ENCODE measurements at places on chromosomes 12 and 14.
A peak's percentile ranks its signal among the peaks of the same experiment; 100 is the strongest.

DNA sequence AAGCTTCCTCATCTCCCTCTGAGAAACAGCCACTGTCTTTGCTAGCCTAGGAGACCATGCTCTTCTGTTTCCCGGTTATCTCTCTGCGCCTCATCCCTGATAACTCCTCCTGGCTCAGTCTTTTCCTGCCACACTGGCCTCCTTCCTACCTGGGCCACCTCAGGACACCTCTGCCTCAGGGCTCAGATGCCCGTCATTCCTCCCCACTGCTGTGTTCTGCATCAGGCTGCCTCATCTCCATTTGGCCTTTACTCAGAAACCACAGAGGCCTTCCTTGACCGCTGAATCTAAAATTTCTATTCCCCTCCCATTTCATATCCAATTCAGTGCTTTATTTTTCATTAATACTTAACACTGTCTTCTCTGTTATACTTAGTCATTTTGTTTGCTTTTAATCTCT, 311.0 kb upstream of the RGS6 start:
- no peak for DNase-seq

GRCh38 chr14:90784621-90785270, 31.5 kb downstream of the TTC7B start:
- no peak for DNase-seq

DNA sequence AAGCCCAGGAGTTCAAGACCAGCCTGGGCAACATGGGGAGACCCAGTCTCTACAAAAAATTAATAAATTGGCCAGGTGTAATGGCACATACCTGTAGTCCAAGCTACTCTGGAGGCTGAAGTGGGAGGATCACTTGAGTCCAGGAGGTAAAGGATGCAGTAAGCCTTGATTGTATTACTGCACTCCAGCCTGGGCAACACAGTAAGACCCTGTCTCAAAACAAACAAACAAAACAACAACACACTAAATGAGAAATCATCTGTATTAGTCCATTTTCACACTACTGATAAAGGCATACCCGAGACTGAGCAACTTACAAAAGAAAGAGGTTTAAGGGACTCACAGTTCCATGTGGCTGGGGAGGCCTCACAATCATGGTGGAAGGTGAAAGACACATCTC, 4.7 kb upstream of the MLXIP start:
- no peak for DNase-seq

GRCh38 chr12:42556917-42557316, 32.6 kb downstream of the PRICKLE1 start:
- no peak for DNase-seq

DNA sequence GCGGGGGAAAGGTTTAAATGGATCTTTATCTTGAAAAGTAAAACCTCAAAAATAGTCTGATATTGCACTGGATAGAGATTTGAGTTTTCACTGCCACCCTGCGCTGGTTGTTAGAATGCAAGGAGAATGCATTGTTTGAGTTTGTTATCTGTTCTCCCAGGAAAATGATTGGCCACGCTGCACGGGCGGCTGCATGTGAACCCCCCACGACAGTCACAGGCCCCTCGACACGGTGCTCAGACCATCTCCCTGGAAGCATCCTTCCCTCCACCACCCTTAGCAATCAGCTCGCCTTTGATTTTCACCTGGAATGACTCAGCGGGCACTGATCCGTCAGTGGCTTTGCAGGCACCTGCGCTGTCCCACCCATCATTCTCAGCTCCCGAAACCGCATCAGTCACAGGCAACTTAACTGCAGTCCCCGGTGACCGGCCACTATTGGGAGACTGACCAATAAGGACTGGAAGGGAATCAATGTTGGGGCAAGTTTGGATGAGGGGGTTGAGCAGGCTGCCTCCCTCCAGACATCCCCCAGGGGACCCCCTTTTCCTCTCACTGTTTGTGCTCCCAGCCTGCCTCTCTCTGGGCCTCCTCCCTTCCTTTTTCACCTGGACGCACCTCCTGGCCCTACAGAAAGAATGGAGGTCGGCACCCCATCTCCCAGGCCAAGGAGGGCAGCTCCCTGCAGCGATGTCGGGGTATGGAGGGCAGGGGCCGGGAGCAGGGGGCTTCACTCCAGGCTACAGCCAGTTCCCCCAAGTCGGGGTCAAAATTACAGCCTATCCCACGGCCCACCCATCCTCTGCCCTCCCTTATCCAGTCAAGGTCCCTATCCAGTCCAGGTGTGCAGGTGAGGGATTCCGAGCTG, 28.5 kb upstream of the C14orf180 start:
- no peak for DNase-seq

DNA sequence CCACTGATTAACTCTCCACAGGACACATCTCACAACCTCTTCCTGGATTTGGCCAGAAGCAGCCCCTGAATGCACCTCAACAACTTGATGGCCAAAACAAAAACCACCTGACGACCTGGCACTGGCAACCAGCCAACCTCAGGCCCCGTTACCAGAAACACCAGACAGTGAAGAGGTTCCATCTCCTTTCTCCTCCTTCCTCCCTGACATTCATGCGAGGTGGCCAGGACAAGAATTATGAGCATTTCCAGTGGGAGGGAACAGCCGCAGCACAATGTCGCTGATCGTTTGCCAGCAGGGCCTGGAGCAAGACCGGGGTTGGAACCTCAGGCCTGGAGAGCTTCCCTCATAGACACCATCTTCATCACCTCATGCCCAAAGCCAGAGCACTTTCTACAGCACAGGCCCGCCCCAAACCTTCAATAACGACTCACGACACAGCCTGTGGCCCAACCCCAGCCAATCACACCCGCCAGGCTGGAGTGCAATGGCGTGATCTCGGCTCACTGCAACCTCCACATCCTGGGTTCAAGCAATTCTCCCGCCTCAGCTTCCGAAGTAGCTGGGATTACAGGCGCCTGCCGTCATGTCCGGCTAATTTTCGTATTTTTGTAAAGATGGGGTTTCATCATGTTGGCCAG, 48.7 kb downstream of the CCDC88C start:
- DNase-seq, result no peak

DNA sequence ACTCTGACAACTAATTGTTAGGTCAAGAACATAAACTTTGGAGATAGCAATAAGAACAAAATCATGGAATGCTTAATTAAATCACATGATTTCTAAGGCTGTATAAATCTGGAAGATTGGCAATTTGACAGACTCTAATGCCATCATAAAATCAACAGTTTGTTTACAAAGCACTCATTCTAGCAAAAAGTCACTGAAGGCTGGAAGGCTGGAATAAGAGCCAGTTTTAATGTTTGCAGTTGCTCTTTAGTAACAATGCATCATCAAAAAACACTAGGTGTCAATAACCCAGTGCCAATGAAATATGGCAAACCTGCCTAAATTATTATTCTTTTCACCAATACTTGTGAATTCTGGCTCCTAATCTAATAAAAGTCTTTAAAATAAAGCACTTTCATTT, 65.0 kb downstream of the NUMB start:
- DNase-seq, result no peak

- no peak for DNase-seq
These were observed 133.8 kb downstream of the SAMD4A start for GRCh38 chr14:54700717-54701116.

DNA sequence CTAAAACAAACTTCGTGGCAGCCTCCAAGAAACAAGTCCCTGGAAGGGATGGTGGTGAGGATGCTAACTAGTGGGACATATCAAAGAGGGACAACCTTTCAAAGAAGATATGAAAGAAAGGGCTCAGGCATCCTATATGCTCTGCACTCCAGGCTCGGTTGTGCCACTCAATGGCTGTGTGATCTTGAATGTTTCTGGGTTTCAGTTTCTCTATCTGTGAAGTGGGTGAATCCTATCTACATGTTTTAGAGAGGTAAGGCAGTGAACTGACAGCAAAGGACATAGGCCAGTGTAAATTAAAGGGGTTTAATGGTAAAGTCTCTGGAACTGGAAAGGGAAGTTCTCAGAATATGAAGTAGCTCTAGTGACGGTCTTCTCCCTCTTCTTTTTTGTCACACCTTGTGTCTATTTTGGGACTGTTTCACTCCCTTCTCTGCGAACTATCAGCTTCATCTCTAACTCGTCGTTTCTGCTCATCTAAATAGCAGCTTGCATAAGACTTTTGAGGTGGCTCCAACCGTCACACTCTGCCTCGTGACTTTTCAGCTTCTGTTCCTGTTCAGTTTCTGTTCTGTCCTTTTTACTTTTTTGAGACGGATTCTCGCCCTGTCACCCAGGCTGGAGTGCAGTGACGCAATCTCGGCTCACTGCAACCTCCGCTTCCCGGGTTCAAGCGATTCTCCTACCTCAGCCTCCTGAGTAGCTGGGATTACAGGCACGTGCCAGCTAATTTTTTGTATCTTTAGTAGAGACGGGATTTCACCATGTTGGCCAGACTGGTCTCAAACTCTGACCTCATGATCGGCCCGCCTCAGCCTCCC, 273.6 kb downstream of the SUDS3 start:
- DNase-seq, result no peak

DNA sequence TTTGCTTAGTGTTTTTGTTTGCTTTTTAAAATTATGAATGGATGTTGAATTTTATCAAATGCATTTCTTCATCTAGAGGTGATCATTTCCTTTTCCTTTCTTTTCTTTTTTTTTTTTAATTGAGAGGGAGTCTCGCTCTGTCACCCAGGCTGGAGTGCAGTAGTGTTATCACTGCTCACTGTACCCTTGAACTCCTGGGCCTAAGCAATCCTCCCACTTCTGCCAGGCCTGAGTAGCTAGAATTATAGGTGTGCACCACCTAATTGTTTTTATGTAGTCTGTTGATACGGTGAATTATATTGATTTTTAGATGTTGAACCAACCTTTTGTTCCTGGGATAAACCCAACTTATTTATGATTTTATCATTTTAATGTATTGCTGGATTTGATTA, 1.5 kb upstream of the CDKL1 start:
- DNase-seq, result no peak

GRCh38 chr14:54682578-54682977, 115.7 kb downstream of the SAMD4A start:
- no peak for DNase-seq

- DNase-seq, result no peak
These were observed 66.6 kb upstream of the YARS2 start for GRCh38 chr12:32822344-32822743.

DNA sequence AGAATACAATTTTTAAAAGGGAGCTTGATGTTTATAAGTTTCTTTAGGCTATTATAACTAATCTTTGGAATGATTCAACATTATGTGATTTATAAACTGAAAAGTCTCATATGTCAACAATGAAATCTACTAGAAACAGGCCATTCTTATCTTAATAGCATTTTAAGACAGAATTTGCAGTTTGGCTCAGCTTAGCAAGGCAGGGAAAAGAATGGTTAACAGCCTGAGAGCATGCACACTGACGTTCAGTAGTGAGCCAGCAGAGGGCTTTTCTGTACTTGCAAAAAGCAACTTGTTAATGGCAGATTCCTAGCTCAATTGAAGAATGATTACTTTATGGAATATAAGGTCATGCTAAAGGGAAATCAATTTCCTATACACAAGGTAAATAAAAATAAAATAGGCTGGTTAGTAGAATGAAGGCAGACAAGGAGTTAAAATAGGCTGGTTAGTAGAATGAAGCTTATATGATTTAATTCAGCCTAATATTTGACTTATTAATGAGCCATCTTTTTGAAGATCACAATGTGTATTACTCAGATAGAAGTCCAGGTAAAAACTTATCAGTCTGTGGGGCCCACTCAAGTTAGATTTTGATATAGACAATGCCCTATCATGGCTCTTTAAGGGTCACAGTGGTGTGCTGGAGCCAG, 95.9 kb downstream of the OTOGL start:
- peak; percentile 67 for DNase-seq

DNA sequence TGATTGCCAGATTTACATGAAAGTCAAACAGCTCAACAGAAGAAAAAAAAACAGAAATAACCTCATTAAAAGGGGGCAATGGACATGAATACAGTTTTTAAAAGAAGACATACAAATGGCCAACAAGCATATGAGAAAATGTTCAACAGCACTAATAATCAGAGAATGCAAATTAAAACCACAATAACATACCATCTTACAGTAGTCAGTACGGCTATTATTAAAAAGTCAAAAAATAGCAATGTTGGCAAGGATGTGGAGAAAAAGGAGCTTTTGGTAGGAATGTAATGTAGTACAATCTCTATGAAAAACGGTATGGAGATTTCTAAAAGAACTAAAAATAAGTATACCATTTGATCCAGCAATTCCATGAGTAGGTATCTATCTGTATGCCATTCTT, 272.1 kb downstream of the CEP128 start:
- no peak for DNase-seq

DNA sequence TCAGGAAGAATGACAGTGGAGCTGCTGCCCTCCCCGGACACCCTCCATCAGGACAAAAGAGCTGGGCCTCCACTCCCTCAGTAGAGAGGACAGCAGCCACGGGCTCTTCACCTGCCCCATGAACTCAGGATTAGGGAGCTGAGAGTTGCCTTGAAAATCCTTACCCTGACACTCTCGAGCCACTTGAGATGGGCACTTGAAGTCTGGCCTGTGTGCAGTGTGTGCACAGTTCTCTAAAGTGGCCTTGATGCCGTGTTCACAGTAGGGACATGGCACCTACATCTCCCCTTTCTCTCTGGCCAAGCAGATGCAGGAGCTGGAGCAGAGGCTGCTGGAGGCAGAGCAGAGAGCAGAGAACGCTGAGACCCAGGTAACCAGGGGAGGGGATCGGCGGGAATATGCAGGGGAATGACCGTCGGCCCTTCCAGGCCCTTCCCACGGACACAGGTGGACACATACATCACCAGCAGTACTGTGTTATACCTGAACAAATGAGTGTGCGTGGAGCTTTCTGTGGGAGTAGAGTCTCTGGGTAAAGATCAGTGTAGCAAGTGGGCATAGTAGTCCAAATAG, 22.5 kb downstream of the PLEKHH1 start:
- no peak for DNase-seq

DNA sequence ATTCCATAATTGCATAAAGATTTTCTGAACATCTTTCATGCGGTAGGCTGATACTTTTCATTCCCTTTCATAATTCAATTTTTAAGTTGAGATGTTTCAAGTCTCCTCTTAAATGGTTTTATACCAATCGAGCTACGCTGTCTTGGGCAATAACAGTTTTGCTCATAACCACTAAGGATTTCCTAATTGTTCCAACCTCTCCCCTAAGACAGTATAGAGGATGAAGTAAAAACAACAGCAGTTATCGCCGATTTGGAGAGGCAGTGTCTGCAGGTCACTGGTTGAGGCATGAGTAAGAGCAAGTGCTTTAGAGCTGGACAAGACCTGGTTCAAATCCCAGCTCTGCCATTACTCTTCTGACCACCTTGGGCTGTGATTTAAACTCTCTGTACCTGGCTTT, 6.9 kb upstream of the MED13L start:
- no peak for DNase-seq

- DNase-seq, result no peak
These were observed 1937.5 kb upstream of the SEL1L start for GRCh38 chr14:83470959-83471695.

DNA sequence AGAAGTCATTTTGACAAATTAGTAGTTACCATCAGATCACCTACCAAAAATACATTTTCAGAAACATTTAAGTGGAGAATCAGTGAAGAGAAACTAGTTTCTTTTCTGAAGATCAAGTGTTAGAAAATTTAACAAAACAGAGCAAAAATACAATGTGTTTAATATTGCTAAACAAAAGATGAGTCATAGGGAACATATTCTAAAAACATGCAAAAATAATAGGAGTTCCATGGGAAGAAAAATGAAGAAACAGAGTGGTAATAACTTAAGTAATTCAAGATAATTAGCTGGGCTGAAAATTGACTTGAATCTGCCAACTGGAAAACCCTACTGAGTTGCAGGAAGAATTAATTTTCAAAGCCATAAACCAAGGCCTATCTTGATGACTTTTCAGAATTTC, 111.5 kb upstream of the KITLG start:
- no peak for DNase-seq

Measured in NCI-H526 (cell line).